ENCODE measurements at places on chromosomes 6 and 20.

DNA sequence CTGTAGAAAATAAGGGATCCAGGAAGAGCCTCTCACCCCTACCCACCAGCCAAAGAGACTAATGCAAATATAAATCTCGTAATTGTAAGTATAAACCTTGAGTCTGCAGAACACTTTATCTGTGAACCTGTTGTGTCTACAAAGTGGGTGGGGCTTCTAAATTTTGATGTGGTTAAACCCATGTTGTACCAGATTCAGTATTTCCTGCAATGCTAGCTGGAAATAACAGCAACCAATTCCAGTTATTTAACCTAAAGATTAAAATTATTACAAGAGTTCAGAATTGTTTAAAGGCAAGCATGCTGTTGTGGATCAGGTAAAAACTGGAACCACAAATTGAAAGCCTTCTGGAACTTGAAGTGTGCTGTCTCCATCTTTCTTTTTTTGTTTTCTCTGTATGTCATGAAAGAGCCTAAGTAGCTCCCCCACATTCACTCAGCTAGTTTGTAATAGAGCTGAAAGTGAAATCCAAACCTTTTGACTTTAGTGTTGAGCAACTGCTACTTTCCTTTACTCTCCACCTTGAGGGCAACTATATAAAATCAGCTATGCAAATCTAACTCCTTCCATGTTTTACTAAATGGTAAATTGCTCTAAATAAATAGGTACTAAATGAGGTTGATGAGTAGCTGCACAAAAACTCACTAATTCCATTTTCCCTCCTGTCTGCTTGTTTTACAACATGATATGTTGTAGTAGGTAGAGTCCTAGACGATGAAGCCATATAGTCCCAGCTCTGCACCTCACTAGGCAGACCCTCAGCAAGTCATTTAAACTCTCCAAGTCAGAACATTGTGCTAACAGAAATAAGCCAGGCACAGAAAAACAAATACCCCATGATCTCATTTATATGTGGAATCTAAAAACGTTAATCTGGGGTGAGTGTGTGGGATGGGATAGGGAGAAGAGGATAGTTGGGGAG lies 17.9 kb upstream of the THEMIS start:
- DNase-seq = no peak

- no peak for DNase-seq
These were observed 482 bp downstream of the DDR1 start for GRCh38 chr6:30884521-30885480.

DNA sequence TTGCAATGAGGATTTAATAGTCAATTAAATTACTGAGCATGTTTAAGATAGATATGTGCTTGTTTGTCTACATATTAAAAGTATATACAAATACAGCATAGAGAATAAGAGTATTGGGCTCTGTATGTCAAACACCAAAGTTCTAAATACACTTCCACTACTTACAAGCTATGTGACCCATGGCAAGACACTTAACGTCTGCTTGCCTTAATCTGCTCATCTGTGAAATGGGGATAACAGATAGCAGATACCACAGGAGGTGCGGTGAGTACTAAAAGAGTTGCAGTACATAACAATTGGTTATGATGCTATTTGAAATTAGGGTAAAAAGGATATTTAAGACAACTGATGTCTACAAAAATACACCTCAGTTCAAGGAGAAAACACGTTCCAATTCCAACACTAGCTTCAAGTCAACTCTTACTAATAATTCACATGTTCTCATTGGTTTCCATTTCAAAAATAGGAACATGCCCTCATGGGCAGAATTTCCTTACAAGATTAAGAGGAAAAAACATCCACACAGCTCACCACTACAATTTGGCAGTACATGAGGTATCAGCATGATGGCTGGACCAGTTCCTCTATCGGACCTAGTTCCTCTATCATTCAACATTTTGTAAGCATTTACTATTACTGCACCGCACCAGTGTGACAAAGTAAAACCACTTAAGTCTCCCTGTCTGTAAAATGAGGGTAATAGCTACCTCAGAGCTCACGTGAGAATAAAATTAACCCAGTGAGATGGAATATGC lies 101.1 kb downstream of the SMLR1 start:
- no peak for DNase-seq

- no peak for DNase-seq
These were observed 27.1 kb downstream of the C20orf173 start for GRCh38 chr20:35502352-35502751.

DNA sequence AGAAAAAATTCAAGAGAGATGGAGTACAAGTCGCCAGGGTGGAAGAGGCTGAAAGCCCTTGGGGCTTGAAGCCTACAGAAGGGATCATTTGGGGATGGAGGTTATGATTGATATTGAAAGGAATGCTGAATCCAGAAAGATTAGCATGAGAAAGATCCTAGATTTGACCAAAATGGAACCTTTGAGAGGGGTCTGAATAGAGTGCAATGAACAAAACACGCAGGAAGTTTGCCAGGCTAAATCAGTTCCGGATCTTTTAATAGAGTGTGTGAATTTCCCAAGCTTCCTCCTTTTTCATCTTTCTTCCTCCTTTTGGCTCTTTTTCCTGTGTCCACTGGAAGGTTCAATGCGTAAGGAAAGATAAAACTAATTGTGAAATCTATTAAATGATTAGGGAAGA lies 15.3 kb downstream of the IPCEF1 start:
- DNase-seq = no peak

DNA sequence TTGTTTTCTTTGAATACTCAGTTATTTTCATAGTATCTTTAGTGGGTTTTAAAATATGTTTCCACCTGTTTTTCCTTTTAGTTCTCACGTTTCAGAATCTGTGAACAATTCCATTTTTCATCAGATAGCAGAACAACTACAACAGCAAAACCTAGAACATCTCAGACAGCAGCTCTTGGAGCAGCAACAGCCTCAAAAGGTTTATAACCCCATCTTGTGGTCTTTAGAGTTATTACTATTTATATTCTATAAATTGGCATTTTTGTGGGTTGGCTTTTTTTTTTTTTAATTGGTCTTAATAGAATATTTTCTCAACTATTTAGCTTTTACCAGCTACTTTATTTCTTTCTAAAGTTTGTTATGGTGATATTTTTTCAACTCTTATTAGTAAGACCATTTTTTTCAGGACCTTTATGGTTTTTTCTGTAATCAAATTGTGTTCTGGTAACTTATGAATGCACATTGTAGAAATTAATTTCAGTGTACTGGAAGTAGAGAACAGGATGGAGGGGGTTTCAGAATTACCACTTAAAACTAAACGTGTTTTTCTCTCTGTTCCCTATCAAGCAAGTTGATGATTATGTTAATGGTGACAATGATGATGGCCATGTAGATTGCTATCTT lies 72.2 kb downstream of the SCAF8 start:
- no peak for DNase-seq

- no peak for DNase-seq
These were observed 10.0 kb upstream of the HLA-DOA start for GRCh38 chr6:33019372-33019771.

GRCh38 chr6:30747902-30748769 lies 3.8 kb upstream of the IER3 start:
- DNase-seq = no peak

DNA sequence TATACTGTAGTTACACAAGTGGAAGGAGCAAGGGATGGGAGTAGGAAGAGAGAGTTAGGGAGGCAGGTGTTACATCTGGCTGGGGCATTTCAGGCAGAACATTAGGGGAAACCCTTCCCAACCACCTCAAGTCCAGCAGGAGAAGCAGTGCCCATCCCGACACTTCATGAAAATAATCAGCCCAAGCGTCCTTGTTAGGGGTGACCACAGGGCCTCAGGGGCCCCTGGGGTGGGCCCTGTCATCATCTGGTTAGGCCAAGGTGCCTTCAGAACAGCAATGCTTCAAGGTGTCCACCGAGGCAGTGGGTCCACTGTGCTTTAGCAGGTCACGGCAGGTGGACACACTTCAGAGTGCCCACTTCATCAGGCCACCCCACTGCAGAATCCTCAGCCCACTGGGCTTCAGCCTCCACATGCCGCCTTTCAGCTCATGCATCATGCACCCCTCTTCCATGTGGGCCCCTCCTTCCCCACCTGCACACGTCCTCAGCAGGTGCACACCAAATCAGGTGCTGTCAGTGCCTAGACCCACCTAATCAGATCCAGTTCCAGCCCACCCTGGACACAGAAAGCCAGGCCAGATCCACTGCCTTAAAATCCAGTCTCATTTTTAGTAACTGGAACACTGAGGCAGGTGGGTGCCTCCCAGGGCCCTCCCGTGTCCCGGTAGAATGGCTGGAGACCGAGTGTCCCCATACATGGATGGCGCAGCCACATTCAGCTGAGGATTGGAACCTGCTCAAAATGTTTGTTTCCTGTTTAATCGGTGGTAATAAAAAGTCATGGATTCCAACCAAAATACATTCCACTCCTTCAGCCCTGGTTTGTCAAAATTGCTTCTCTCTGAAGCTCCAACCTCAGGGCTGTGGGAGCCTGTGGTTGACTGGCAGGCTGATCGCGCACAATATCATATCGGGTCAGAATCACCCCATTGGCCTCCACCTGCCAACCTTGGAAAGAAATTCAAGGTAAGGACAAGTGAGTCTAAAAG lies 99.5 kb downstream of the ANKRD60 start:
- no peak for DNase-seq

GRCh38 chr6:52539607-52540006 lies 37.3 kb downstream of the TRAM2 start:
- no peak for DNase-seq

- no peak for DNase-seq
These were observed 89.2 kb upstream of the RNF217 start for GRCh38 chr6:124873066-124873410.

GRCh38 chr6:133542056-133542821 lies 301.1 kb downstream of the EYA4 start:
- no peak for DNase-seq

- no peak for DNase-seq
These were observed at the start of gene PPP1R16B for GRCh38 chr20:38805502-38805957. TSS of gene PPP1R16B (plus strand) at chr20:38805697. CDS start at chr20:38835926, 30,229 bp downstream.

- no peak for DNase-seq
These were observed 196.9 kb downstream of the AKAP7 start for GRCh38 chr6:131331873-131332781.

DNA sequence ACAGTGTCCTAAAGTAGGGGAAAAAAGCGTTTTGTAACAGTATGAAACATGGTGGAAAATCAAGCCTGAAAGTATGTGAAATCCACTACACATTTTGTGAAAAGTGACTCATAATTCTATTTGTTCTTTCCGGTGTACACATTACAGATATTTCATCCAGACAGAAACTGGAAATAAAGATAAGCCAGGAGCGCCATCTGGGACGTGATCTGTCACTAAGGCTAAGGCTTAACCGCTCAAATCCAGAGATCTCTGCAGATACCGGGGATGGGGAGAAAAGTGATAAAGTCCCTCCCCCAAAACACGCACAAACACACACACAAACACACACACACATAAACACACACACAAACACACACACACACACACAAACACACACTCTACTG lies 26.6 kb upstream of the SRSF6 start:
- DNase-seq = no peak

GRCh38 chr20:20946122-20946759 lies 159.9 kb downstream of the LINC00237 start:
- no peak for DNase-seq

DNA sequence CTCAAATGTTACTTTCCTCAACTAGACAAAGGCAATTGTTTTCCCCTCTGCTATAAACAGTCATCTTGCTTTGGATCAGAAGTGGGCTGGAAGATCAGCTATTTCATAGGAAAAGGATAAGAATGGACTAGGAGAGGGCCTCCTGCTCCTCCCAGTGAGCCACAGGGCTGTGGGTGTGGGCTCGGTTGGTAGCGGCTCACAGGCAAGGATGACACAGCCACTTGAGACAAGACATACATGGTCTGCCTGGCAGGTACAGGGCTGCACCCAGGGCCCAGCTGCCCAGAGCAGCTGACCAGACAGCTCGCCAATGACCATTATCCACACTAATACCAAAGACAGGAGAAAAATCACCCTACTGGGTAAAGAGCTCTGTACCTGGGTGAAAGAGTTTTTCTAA lies 9.0 kb upstream of the SLA2 start:
- no peak for DNase-seq

DNA sequence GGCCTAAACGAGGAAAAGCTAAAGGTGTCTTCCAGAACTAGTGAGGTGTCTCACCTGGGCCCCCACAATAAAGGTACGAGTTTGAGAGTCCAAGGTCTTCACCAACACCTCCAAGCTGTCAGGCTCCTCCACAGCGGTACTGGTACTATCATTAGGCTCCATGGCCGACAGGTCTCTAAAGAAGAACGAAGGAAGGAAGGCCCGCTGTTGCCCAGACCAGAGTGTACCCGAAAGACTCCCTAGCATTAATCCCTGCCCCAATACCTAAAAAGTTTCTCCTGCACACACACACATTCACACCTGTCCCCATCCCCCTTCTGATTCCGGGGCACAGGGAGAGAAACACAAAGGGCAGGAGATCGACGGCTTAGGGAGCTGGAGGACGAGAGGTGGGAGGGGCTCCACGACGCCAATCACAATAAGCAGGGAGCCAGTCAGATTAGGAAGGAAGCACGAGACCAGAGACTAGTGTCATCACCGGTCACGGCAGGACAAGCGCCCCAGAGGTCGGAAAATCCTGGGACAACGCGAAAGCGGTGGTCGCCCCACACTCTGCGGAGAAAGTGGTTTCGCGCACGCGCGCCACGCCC lies 764 bp downstream of the BAG6 start:
- DNase-seq = peak; percentile 67

DNA sequence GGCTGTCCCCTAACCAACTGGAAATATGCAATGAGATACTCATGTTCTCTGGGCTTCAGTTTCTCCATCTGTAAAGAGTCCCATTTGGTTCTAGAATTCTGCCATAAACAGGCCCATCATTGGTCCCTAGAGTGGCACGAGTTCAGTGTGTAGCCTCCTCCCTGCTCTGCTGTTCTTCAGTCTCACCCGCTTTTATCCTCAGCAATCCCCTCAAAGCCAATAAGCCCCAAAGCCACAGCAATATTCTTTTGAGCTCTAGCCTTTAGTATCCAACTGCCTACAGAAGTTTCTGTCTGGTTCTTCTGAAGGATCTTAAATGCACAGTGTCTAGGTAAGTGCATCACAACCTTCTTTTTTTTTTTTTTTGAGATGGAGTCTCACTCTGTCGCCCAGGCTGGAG lies 9.8 kb upstream of the MRPS18A start:
- DNase-seq = peak; percentile 49

DNA sequence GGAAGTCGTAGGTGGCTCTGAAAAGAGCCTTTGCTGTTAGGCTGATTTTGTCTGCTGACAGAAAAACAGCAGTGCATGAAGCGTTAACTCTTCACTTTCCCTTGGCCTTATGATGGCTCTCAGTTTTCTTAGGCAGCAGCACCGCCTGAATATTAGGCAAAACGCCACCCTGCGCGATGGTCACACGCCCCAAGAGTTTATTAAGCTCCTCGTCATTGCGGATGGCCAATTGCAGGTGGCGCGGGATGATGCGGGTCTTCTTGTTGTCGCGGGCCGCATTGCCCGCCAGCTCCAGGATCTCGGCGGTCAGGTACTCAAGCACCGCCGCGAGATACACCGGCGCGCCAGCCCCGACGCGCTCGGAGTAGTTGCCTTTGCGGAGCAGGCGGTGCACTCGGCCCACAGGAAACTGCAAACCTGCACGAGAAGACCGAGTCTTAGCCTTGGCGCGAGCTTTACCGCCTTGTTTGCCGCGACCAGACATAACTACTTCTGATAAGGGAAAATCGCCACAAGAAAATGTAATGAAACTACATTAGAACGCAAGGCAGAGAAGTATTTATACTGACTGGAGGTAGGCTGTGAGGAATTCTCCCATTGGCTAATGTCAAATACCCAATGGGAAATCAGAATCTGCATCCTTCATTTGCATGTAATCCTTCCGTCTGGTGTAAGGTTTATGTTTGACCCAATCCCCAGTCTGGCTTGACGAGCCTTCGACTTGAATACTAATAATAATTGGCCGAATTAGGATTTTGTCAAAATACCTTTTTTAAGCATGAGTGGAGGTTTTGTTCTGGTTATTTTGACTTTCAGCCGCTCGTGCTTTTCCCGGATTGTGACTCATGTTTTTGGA lies 53.9 kb upstream of the HFE start:
- peak; percentile 57 for DNase-seq
